ENCODE measurements at places on chromosomes 11 and 22.

GRCh38 chr11:105164208-105164607 lies 24.6 kb upstream of the CARD18 start:
- no peak for DNase-seq

GRCh38 chr22:41844036-41844435 lies 11.1 kb downstream of the SREBF2 start:
- no peak for DNase-seq

GRCh38 chr22:32722441-32722840 lies 79.1 kb upstream of the TIMP3 start:
- no peak for DNase-seq

DNA sequence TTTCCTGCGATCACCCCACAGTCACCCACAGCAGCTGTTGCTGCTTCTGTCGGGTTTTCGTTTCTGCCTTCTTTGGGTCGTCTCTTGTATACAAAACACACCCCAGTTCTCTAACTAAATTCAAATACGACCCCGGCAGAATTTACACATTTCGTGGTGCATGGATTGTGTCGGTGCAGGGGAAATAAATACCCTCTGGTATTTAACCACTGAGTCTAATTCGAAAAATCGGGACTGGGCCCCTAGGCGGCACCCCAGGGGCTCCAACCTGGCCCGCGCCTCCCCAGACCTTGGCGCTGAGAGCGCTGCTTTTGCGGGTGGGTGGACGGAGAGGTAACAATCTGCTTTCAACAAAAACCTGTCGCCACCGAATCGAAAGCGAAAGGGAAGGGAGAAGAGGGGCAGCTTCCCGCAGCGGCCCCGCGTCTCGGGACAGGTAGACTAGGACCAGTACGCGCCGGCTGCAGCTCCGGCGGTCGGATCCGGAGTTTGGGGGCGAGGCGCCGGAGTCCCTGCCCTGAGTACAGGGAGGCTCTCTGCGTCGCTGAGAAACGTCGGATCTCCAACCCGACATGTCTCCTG lies 4.4 kb downstream of the ALX4 start:
- no peak for DNase-seq

DNA sequence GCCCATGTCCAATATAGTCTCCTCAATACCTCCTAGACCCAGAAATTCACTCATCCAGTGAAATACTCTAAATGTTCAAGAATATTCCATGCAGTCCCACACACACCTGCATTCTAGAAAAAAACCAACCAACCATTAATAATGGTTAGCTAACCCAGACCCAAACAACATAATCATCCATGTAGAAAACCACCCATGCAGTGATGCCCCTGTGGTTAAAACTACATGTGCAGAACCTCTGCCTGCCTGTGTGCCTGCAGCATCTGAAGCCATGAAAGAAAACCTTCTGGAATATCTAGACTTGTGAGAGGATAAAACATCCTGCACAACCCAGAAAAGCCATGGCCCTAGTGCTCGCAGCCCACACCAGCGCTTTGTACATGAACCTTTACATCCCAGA lies 47.8 kb downstream of the SLC22A12 start:
- no peak for DNase-seq

DNA sequence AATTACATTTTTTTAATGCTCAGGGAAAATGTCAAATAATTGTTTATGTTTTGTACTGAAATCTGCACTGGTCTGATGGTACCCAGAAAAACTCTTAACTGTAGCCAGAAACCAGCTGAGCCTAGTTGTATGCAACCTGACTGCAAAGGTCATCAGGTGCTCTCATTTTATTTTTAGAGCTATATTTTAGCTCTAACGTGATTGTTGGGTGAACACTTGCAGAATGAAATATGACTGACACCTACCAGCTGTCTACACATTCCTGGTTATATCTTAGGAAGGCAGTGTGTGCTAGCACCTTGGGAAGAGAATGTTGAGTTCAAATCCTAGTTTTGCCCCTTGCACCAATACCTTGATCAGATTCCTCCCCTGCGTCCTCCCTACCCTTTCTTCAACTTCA lies 23.6 kb downstream of the PTPRJ start:
- DNase-seq = no peak

GRCh38 chr11:42098075-42098474 lies 638.6 kb upstream of the LRRC4C start:
- no peak for DNase-seq

- DNase-seq = no peak
These were observed 8.2 kb downstream of the PTH start for GRCh38 chr11:13487661-13488030.

GRCh38 chr22:35314161-35314942 lies 14.7 kb downstream of the TOM1 start:
- no peak for DNase-seq

DNA sequence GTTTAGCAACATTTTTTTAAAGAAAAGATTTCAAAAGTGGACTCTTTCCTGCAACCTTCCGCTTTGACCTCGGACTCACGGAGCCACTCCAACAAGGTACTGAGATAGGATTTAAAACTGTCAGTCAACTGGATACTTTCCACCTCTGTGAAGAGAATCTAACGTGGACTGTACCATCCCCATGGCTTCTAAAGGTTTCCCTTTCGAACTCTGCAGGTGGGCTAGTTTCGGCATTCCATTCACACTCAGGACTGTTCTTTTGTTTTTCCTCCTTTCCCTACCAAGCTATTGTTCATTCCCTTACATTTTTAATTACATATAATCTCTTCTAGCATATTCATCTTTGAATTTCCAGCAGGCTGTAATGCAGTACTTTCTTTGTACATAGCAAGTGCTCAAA lies 88.5 kb upstream of the AKIP1 start:
- DNase-seq = no peak

- DNase-seq = peak; percentile 76
These were observed 1477.2 kb downstream of the TBC1D22A start for GRCh38 chr22:48239461-48240147.

GRCh38 chr11:2844116-2844842 lies 41.3 kb downstream of the CDKN1C start:
- DNase-seq = no peak

DNA sequence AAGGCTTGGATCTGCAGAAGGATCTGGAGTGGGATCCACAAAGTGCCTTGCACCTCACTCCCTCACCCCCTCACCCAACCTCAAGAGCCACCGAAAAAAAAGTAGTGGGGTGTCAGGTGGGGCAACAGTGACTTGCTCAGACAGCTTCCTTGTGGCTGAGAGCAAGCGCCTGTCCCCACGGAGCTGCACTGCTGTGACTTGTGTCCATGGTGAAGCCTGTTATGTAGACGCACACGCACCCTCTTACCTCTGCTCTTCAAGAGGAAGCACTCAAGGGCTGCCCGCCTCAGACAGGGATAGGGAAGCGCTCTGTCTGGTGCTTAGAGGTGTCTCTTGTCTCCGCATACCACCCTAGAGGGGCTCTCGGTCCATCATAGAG lies 1.2 kb downstream of the DRD2 start:
- no peak for DNase-seq

GRCh38 chr22:45987136-45987861 lies 10.3 kb upstream of the WNT7B start:
- DNase-seq = no peak

- DNase-seq = no peak
These were observed 19.7 kb upstream of the SLC5A1 start for GRCh38 chr22:32023251-32023827.

DNA sequence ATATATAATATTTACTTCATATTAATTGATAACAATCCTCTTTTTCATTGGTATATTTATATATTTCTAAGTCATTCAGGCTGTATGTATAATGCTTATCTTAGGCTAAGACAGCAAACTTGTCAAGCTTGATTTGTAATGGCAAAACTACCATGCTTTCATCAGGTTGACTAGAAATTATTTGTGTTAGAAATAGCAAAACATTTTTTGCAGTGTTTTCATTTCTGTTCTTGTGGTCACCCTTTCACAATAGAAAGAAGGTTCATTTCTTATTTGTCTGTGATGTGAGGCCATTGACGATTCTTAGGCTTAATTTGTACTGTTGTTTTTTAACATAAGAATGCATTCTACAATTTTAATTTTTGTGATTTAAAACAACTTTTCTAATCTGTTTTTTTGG lies 197.6 kb downstream of the TMEM135 start:
- no peak for DNase-seq

DNA sequence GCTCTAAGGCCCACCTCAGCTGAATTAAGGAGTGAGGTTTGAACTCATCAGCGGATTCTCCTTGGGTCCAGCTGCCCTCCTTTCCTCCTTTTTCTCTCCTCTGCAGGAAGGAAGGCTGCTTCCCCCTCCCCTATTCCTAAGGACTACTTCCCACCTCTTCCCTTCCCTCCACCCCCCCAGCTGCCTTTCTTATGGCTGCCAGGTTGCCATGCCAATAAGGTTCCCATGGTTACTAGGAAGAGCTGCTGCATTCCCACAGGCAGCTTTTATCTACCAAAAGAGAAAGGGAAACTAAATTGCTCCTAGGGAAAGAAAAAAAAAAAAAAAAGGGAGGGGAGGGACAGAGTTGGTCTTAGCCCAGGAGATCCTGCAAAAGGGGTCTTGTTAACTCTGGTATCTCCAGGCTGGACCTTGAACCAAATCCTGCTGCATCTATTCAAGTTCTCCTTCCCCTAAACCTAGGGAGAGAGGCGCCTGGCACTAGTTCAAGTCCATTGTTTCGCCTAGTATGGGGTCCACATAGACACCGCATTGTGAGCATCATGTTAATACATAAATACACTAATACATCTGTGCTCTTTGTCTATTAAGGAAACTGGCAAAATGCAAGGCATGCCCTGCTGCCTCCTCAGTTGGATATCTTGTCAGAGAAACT lies 21.2 kb upstream of the FEZ1 start:
- DNase-seq = peak; percentile 73

GRCh38 chr11:87265979-87266378 lies 228.2 kb downstream of the TMEM135 start:
- DNase-seq = no peak

DNA sequence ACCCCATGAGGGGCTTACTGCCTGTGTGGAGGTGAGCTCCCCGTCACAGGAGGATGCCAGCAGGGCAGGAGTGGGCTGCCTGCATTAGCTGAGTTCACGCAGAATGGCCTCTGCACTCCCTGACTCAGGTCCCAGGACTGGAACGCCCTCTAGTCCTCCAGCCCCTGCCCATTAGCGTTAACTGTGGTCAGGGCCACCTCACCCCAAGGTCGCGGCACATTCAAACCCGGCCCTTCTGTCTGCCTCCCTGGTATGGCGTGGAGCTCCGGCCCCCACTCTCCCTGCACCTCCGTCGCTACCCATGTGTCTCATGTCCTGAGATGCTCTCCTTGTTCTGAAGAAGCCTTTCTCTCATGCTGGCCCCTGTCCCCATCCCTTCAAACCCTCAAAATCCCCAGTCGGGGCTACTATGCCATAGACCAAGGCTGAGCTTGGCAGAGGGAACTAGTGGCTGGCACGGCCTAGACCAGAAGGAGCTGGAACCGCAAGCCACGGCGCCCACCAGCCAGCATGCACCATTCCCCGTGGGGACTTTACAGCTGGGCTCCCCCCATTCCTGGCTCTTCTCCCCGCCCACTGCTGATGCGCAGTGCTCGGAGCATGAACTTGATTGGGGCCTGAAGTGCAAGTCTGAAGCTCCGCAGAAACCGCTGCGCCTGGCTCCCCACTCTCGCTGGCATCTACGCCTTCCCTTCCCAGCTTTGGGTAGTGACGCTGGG lies 79.5 kb upstream of the RTL6 start:
- no peak for DNase-seq

- DNase-seq = no peak
These were observed 3.3 kb downstream of the TESMIN start for GRCh38 chr11:68748061-68748460.

GRCh38 chr11:133835593-133836548 lies 9.4 kb downstream of the SPATA19 start:
- no peak for DNase-seq

DNA sequence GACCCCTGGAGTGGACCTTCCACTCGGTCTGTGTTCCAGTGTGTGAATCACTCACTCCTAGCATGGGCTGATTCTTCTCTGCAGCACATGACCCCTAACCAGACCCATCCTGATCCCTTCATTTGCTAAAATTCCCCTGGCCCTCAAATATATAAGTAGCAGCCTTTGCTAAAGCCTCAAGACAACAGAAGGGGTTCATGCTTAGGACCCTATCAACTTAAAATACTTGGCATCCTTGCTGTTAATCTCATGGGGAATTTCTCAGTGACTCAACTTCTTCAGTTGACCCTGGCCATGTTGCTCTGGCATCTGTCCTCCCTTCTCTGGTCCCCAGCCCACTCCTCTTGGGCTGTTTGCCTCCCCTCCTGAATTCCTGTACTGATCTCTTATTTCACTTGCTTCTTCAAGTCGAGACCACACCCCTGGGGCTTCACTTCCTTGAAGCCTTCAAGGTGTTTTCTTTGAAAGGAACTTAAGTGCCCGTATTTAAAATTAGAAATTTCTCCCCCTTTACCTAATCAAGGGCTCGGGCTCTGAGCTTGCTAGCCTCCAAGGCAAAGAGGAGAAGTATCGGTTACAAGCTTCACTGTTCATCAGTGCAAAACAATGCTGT lies 23.6 kb downstream of the NNMT start:
- no peak for DNase-seq

GRCh38 chr11:27291302-27291889 lies 71.6 kb downstream of the CCDC34 start:
- peak; percentile 35 for DNase-seq

GRCh38 chr11:3359092-3359824 lies 19.7 kb downstream of the ZNF195 start:
- no peak for DNase-seq

DNA sequence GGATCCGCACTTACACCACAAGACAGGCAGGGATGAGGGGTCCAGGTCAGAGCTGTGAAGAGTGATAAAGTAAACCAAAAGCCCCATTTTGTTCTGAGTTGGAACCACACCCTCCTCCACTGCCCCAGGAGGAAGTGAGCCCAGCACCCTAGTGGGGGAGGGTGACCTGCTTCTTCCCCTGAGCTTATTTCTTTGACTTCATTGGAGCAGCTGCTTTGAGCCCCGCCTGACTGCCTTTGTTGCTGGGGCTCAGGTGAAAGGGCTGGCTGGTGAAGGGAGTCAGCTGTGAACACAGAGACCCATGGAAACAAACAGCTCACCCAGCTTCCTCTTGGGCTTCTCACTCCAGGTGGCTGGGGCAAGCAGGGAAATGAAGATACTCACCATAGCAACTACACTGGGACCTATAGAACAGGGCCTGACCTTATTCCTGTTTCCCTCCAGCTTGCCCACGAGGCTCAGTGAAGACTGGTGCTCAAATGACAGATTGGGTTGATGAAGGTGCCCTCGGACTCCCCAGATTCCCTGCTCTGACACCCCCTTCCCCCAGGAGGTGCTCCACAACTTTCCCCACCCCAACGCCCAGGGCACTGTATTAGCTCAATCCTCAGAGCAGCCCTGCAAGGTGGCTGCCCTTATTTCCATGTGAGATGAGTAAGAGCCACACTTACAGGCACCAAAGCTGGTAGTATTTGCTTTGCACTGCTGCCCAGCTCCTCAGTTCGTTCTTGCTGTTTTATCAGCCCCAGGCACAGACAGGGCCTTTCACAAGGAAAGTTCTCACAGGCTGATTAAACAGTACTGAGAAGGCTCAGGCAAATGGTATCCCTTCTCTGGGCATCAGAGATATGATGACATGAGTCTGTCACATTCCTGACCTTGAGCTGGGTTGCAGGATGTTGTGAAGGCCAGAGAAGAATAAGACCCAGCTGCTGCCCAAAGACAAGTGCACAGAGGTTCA lies 2.4 kb downstream of the UCP2 start:
- DNase-seq = no peak

- no peak for DNase-seq
These were observed 18.0 kb upstream of the EIF3D start for GRCh38 chr22:36546932-36547331.

GRCh38 chr11:43547889-43548381 lies 132.6 kb upstream of the HSD17B12 start:
- DNase-seq = peak; percentile 68
